IMR-90 (cell line): ENCODE measurements at places on chromosomes 12 and 14. TPM values are rescaled to one million over a fixed set of nuclear protein-coding genes. Genes with fewer than 3 reads are reported as not detected.

Gene IGFBP6
- 337 and 373 TPM in 2 replicates for polyA plus RNA-seq

Gene CPSF6
- polyA plus RNA-seq, result 39.3 and 40.7 TPM in 2 replicates

Gene SLC10A1
- polyA plus RNA-seq, result 0.03 TPM in 1 of 2 replicates, not detected in the other

Gene TAS2R43
- polyA plus RNA-seq, result not detected in 2 replicates

Gene AQP2
- polyA plus RNA-seq, result not detected in 2 replicates

Gene TMEM132C
- not detected in 2 replicates for polyA plus RNA-seq

Gene PTPN6
- polyA plus RNA-seq, result 0.14 TPM in 1 of 2 replicates, not detected in the other

Gene RECQL
- 22.7 and 29.4 TPM in 2 replicates for polyA plus RNA-seq

Gene TSPAN11
- polyA plus RNA-seq, result 0.26 and 0.30 TPM in 2 replicates

Gene STXBP6
- 12.1 and 14.2 TPM in 2 replicates for polyA plus RNA-seq

Gene KRT3
- polyA plus RNA-seq, result not detected in 2 replicates

Gene HDAC7
- 64.7 and 65.1 TPM in 2 replicates for polyA plus RNA-seq

Gene CAPZA3
- not detected in 2 replicates for polyA plus RNA-seq

Gene CD69
- not detected in 2 replicates for polyA plus RNA-seq

Gene TIMELESS
- polyA plus RNA-seq, result 6.0 and 7.3 TPM in 2 replicates

Gene NKX2-1
- polyA plus RNA-seq, result not detected in 2 replicates

Gene FIGNL2
- polyA plus RNA-seq, result 0.09 and 0.12 TPM in 2 replicates

Gene OTX2
- not detected in 2 replicates for polyA plus RNA-seq

Gene BEGAIN
- 0.99 and 1.2 TPM in 2 replicates for polyA plus RNA-seq

Gene SLC6A12
- not detected in 2 replicates for polyA plus RNA-seq

Gene SLC39A2
- not detected in 2 replicates for polyA plus RNA-seq

Gene OR6C1
- polyA plus RNA-seq, result not detected in 2 replicates

Gene CLEC6A
- polyA plus RNA-seq, result not detected in 2 replicates

Gene THAP2
- 1.7 and 2.5 TPM in 2 replicates for polyA plus RNA-seq

Gene UBR7
- polyA plus RNA-seq, result 20.3 and 24.2 TPM in 2 replicates

Gene RNASE4
- 9.9 and 11.6 TPM in 2 replicates for polyA plus RNA-seq

Gene CD163L1
- polyA plus RNA-seq, result 0.50 and 0.53 TPM in 2 replicates

Gene EML1
- polyA plus RNA-seq, result 11.6 and 14.0 TPM in 2 replicates

Gene MAX
- 51.8 and 65.1 TPM in 2 replicates for polyA plus RNA-seq

Gene TOMM20L
- not detected in 2 replicates for polyA plus RNA-seq

Gene ENDOU
- 0.07 and 0.09 TPM in 2 replicates for polyA plus RNA-seq

Gene SLC17A8
- polyA plus RNA-seq, result not detected in 2 replicates

Gene C12orf60
- polyA plus RNA-seq, result 0.57 and 1.1 TPM in 2 replicates

Gene ATG101
- polyA plus RNA-seq, result 93.9 and 113 TPM in 2 replicates

Gene GPR137C
- 0.77 and 0.91 TPM in 2 replicates for polyA plus RNA-seq

Gene GALNT16
- 0.89 and 1.5 TPM in 2 replicates for polyA plus RNA-seq

Gene HOXC9
- 0.13 and 0.26 TPM in 2 replicates for polyA plus RNA-seq

Gene SCNN1A
- 0.24 and 0.41 TPM in 2 replicates for polyA plus RNA-seq

Gene RNF212B
- polyA plus RNA-seq, result not detected in 2 replicates

Gene MAP1LC3B2
- 1.4 TPM in 2 replicates for polyA plus RNA-seq

Gene MIA2
- polyA plus RNA-seq, result 6.8 and 7.0 TPM in 2 replicates

Gene PUS7L
- 4.4 and 5.1 TPM in 2 replicates for polyA plus RNA-seq

Gene KRT5
- not detected in 2 replicates for polyA plus RNA-seq

Gene CLECL1
- polyA plus RNA-seq, result not detected in 2 replicates

Gene HOTAIR
- not detected in 2 replicates for polyA plus RNA-seq

Gene MFAP5
- 1.5 and 1.9 TPM in 2 replicates for polyA plus RNA-seq

Gene RPGRIP1
- not detected in 2 replicates for polyA plus RNA-seq

Gene RPL10L
- not detected in 2 replicates for polyA plus RNA-seq

Gene PPP1R36
- 0.15 and 0.19 TPM in 2 replicates for polyA plus RNA-seq

Gene CACNA2D4
- polyA plus RNA-seq, result 0.22 and 0.65 TPM in 2 replicates

Gene TEX22
- polyA plus RNA-seq, result 0.10 and 0.11 TPM in 2 replicates

Gene PPP4R4
- 0.13 and 0.17 TPM in 2 replicates for polyA plus RNA-seq

Gene PZP
- polyA plus RNA-seq, result not detected in 2 replicates

Gene SYCP3
- polyA plus RNA-seq, result 0.07 TPM in 1 of 2 replicates, not detected in the other

Gene PAPLN
- polyA plus RNA-seq, result 0.83 and 1.2 TPM in 2 replicates

Gene HCAR1
- polyA plus RNA-seq, result 0.03 TPM in 2 replicates
